ENCODE measurements at places on chromosomes 16 and 17.

- no peak for DNase-seq
Measured at GRCh38 chr17:57091186-57091618, 6.2 kb downstream of the AKAP1 start.

DNA sequence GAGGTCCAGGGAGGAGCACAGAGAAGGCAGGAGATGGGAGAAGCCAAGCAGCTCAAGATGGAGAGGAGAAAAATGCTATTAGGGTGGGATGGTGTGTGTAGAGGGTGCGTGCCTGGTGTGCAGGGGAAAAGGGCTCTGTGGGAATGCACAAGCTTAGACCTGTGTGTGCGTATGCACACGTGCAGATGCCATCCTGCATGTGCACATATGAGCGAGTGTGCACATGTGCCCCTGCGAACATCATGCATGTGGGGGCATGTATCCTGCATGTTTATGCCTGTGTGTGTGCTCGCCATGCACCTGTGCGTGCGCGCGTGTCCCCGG, 438 bp upstream of the KCNJ12 start:
- DNase-seq: no peak

DNA sequence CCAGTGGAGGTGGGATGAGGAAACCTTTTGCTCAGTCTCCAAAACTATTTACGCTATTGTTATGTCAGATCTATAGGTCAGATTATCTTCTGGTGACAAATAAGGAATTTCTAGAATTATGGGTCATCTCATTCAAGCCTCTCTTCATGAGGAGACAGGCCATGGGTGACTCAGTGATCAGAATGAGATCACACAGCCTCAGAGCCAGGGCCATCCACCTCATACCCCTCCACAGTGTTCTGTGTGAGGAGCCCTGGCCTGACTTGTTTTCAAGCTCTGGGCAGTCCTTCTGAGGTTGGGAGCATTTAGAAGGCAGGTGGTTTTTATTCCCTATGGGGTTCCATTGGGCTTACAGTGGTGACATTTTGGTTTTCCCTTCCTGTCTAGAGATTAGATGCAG, 26.5 kb downstream of the YPEL2 start:
- DNase-seq: no peak

DNA sequence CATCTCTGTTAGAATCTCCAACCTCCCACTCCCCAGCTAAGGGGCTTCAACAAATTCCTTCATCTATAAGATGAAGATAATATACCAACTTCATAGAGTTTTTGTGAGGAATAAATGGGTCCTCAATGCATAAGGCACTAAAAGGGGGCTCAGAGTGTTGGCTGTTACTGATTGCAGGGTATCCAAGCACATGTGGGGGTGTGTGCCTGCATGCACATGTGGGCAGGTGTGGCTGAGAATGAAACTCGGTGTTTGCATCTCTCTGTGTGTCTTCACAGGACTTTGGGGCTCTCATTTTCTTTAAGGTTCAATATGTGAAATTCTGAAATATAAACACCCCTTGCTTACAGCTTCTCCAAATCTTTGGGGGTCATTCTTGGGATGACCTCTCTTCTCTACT, 4.1 kb upstream of the PPP1R9B start:
- DNase-seq: no peak

- no peak for DNase-seq
Measured at GRCh38 chr16:70160821-70161220, 12.8 kb upstream of the CLEC18C start.

GRCh38 chr17:41478237-41478636, 2.7 kb downstream of the KRT35 start:
- no peak for DNase-seq

All from NCI-H748 treated with DMSO at 0.1 percent for 48 hours (cell line).